ENCODE measurements at places on chromosomes 7 and 10. TPM values are rescaled to one million over a fixed set of nuclear protein-coding genes. Genes with fewer than 3 reads are reported as not detected.

NUPR2 gene
- total RNA-seq: not detected

- H3K27ac ChIP-seq: peak overlapping the region; percentile 91
- no peak overlapping the region for H3K4me3 ChIP-seq
- no peaks in the 10 kb centered on the region for H3K27me3 ChIP-seq
- DNase-seq: no peak
Observed at GRCh38 chr7:134702366-134703240, 56.0 kb downstream of the BPGM start.

DNA sequence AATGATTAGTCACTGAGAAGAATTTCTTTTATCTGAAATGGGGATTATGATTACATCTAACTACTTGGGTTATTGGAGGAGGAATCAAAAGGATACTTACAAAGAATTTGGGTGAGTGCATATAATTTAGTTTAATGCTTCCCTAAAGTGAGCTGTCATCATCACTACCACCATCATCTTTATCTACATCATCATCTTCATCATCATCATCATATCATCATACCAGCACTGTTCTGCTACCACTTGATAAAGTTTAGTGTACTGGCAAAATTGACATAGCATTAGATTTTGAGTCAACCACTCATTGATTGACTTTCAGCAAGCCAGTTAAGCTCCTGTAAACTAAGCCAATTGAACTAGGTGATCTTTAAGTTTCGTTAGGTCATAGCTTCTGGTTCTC lies 245.6 kb upstream of the DKK1 start:
- no peaks in the 10 kb centered on the region for H3K27me3 ChIP-seq
- no peak for DNase-seq
- no peak overlapping the region for H3K27ac ChIP-seq
- H3K4me1 ChIP-seq: no peaks in the 10 kb centered on the region
- H3K4me3 ChIP-seq: no peak overlapping the region

DNA sequence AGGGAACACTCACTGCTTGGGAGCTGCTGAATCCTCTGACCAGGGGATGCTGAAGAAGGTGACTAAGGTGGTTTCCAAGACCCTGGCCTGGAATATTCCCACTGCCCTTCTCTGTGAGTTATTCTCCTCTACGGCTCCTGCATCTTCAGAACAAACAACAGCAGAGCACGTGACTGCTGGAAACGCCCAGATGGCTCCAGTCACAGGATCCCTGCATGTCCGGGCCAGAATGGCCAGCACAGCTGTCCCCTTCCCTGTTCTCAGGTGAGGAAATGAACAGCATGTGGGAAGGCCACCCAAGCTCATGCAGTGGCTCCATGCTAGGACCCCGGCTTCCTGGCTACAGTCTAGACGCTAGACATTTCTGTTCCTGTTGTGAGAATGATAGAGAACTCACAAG lies 43.1 kb downstream of the GHRHR start:
- peak overlapping the region; percentile 35 for H3K27ac ChIP-seq
- DNase-seq: no peak
- no peaks in the 10 kb centered on the region for H3K4me1 ChIP-seq

GRCh38 chr7:151895008-151895630 lies 18.2 kb upstream of the PRKAG2 start:
- no peak overlapping the region for H3K4me3 ChIP-seq
- no peak for DNase-seq
- H3K4me1 ChIP-seq: no peaks in the 10 kb centered on the region
- no peak overlapping the region for H3K27ac ChIP-seq
- H3K27me3 ChIP-seq: no peaks in the 10 kb centered on the region

THSD7A gene
- 16.2 TPM for total RNA-seq

NUTM2E gene
- not detected for total RNA-seq

CELF2 gene
- total RNA-seq: 38.6 TPM

- H3K4me3 ChIP-seq: no peak overlapping the region
- H3K36me3 ChIP-seq: no peaks in the 10 kb centered on the region
- peak overlapping the region; percentile 65 for H3K27ac ChIP-seq
- DNase-seq: peak; percentile 74
- no peaks in the 10 kb centered on the region for H3K4me1 ChIP-seq
- no peaks in the 10 kb centered on the region for H3K27me3 ChIP-seq
Observed at GRCh38 chr7:157404845-157405481, 68.2 kb downstream of the DNAJB6 start.

ZNF727 gene
- 1.2 TPM for total RNA-seq

DNA sequence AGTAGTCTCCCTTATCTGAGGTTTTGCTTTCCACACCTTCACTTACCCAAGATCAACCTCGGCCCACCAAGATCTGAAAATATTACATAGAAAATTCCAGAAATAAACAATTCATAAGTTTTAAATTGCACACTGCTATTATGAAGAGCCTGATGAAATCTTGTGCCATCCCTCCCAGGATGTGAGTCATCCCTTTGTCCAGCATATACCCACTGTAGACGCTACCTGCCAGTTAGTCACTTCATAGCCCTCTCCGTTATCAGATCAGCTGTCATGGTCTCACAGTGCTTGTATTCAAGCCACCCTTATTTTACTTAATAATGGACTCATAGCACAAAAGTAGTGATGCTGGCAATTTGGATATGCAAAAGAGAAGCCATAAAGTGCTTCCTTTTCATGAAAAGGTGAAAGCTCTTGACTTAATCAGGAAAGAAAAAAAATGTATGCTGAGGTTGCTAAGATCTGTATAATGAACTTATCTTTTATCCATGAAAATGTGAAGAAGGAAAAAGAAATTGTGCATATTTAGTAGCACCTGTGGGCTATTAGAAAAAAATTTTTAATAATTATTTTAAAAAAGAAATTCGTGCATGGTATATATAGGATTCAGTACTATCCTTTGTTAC lies 9.8 kb upstream of the MRPS16 start:
- DNase-seq: no peak
- no peaks in the 10 kb centered on the region for H3K4me1 ChIP-seq
- H3K4me3 ChIP-seq: no peak overlapping the region
- no peaks in the 10 kb centered on the region for H3K36me3 ChIP-seq
- no peak overlapping the region for H3K27ac ChIP-seq

- H3K36me3 ChIP-seq: no peaks in the 10 kb centered on the region
- H3K27me3 ChIP-seq: no peaks in the 10 kb centered on the region
- no peak overlapping the region for H3K4me3 ChIP-seq
- no peaks in the 10 kb centered on the region for H3K4me1 ChIP-seq
- no peak overlapping the region for H3K27ac ChIP-seq
Observed at GRCh38 chr7:12257582-12257981, 46.5 kb downstream of the TMEM106B start.

GRCh38 chr10:131015271-131015670 lies 296.2 kb downstream of the TCERG1L start:
- H3K27me3 ChIP-seq: no peaks in the 10 kb centered on the region
- DNase-seq: no peak
- H3K27ac ChIP-seq: no peak overlapping the region
- no peaks in the 10 kb centered on the region for H3K4me1 ChIP-seq
- no peak overlapping the region for H3K4me3 ChIP-seq

DNA sequence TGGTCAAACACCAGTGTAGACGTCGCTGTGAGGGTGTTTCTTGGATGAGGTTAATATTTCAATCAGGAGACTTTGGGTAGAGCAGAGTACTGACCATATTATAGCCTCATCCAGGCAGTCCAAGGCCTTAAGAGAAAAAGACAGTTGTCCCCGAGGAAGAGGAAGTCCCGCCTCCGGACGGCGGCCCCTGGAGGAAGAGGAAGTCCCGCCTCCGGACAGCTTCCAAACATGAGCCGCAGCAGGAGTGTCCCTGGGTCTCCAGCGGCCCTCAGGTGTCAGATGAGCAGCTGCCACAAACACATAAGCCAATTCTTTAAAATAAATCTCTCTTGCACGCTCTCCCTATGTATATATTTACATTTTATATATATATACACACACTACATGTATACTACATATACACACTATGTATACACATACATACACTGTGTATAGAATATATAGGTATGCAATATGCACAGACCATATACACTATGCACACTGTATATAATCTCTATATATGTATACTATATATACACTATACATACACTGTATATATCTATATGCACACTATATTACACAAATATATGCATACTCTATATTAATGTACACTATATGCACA lies 37.5 kb downstream of the PWWP2B start:
- no peak overlapping the region for H3K4me3 ChIP-seq
- no peaks in the 10 kb centered on the region for H3K27me3 ChIP-seq
- DNase-seq: no peak
- H3K36me3 ChIP-seq: no peaks in the 10 kb centered on the region
- no peaks in the 10 kb centered on the region for H3K4me1 ChIP-seq

DNA sequence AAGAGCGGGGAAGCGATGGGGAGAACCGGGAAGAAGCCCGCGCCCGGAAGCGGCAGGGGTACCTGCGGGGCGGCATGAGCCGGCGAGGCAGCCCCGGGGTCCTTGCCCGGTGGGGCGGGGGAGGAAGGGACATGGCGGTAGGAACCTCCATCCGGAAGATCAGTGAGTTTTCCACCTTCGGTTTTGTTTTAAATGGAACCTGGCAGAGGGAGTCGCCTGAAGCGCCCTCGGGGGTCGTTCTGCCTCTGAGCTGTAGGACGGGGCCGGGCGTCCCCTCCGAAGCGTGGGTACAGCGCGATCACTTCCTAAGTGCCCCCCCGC lies 471 bp downstream of the PFKP start:
- no peaks in the 10 kb centered on the region for H3K36me3 ChIP-seq
- no peaks in the 10 kb centered on the region for H3K27me3 ChIP-seq
- peak overlapping the region; percentile 65 for H3K4me3 ChIP-seq
- peak overlapping the region; percentile 75 for H3K27ac ChIP-seq

FBXL13 gene
- 1.2 TPM for total RNA-seq

CBLL1 gene
- total RNA-seq: 32.9 TPM

DNA sequence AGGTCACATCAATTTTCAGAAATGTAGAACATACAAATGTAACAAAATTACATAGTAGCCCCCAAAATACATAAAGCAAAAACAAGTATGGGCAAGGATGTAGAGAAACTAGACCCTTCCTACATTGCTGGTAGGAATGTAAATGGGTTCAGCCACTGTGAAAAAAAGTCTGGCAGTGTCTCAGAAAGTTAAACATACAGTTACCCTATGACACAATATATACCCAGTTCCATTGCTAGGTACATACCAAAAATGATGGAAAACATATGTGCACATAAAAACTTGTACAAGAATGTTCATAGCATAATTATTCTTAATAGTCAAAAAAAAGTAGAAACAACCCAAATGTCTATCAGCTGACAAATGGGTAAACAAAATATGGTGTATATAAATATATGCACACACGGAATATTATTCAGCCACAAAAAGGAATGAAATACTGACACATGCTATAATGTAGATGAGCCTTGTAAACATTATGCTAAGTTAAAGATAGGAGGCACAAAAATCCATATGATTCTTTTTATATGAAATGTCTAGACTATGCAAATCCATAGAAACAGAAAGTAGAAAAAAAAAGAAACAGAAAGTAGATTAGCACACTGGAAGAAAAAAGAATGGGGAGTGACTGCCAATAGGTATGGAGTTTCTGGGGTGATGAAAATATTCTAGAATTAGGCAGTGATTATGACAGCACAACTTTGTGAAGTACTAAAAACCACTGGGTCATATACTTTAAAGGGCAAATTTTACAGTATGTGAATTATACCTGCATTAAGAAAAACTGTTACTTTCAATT lies 13.5 kb downstream of the HERPUD2 start:
- no peaks in the 10 kb centered on the region for H3K4me1 ChIP-seq
- no peak overlapping the region for H3K4me3 ChIP-seq
- H3K27ac ChIP-seq: no peak overlapping the region
- H3K27me3 ChIP-seq: no peaks in the 10 kb centered on the region
- no peaks in the 10 kb centered on the region for H3K36me3 ChIP-seq

TAC1 gene
- total RNA-seq: not detected

- no peak overlapping the region for H3K27ac ChIP-seq
- DNase-seq: no peak
- H3K27me3 ChIP-seq: no peaks in the 10 kb centered on the region
- H3K4me1 ChIP-seq: no peaks in the 10 kb centered on the region
Observed at GRCh38 chr10:1228467-1228975, 172.3 kb downstream of the WDR37 start.

R3HCC1L gene
- total RNA-seq: 7.9 TPM

PRTFDC1 gene
- total RNA-seq: 31.2 TPM

DNA sequence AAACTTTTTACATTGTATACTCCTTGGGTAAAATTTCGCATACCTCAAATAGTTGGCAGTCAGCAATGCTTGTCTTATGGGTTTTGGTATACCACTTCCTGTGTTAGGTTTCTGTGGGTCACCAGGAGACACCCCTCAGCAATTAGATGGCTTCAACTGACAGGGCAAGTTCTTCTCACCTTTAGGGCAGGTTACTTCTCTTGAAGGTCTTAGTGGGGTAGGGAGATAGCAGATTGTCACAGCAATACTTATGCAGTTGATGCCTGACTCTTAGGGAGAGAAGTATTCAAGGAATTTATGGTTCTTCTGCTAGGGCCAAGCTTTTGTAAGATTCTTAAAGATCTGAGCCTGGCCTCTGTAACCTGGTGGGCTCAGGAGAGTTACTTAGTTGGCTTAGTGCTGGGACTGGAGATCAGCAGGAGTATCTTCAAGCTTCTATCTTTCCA lies 42.9 kb downstream of the MKLN1 start:
- H3K27me3 ChIP-seq: no peaks in the 10 kb centered on the region
- H3K4me1 ChIP-seq: peaks cover 15% of the 10 kb centered on the region
- DNase-seq: no peak
- no peak overlapping the region for H3K4me3 ChIP-seq
- H3K27ac ChIP-seq: no peak overlapping the region

GRCh38 chr10:123139521-123140163 lies 3.9 kb downstream of the HMX3 start:
- DNase-seq: no peak
- H3K4me3 ChIP-seq: no peak overlapping the region
- peaks cover 34% of the 10 kb centered on the region for H3K4me1 ChIP-seq
- H3K27me3 ChIP-seq: peaks cover 30% of the 10 kb centered on the region
- no peaks in the 10 kb centered on the region for H3K36me3 ChIP-seq
- H3K27ac ChIP-seq: no peak overlapping the region

GRCh38 chr7:35825974-35826373 lies 25.1 kb downstream of the SEPTIN7 start:
- no peak for DNase-seq
- H3K36me3 ChIP-seq: no peaks in the 10 kb centered on the region
- no peak overlapping the region for H3K4me3 ChIP-seq
- no peaks in the 10 kb centered on the region for H3K27me3 ChIP-seq
- H3K4me1 ChIP-seq: no peaks in the 10 kb centered on the region

CLEC2L gene
- 0.26 TPM for total RNA-seq

DNA sequence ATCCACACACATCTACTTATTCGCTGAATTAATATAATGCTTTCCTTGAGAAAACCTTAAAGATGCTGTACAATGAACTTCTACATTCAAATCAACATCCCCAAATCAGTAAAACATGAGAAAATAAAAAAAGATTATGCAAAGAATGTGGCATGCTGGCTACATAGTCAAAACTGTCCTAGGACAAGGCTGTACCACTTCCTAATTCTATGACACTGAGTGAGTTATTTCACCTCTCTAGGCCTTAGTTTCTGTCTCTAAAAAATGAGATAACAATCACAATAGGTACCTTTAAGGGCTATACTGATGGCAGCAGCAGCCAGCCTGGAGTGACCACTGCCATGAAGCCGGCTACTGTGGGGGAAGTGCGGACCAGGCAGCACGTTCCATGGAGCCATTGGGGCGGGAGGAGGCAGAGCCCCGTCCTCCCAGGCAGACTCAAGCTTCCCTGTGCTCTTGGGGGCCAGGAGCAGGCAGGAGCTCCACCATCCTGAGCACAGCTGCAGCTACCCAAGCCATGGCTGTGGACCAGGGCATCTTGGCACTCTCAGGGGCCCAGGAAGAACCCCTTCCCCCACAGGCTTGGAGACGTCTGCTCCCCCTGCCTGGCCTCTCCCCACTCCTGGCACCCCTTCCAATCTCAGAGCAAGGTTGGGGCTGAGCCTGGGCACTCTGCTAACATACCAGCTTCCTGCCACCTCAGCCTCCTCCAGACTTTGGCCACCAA lies 110.2 kb downstream of the ELAPOR2 start:
- no peaks in the 10 kb centered on the region for H3K27me3 ChIP-seq
- no peak overlapping the region for H3K27ac ChIP-seq
- H3K36me3 ChIP-seq: no peaks in the 10 kb centered on the region
- no peak overlapping the region for H3K4me3 ChIP-seq
- no peak for DNase-seq

All from uterus (tissue), 4 donors.